Stimulated activated CD8-positive, alpha-beta memory T cell treated with anti-CD3 and anti-CD28 coated beads, Interleukin-2, amount 100 ng/mL, for 1 hour (primary cell): ENCODE measurements at places on chromosomes 1 and 21.

DNA sequence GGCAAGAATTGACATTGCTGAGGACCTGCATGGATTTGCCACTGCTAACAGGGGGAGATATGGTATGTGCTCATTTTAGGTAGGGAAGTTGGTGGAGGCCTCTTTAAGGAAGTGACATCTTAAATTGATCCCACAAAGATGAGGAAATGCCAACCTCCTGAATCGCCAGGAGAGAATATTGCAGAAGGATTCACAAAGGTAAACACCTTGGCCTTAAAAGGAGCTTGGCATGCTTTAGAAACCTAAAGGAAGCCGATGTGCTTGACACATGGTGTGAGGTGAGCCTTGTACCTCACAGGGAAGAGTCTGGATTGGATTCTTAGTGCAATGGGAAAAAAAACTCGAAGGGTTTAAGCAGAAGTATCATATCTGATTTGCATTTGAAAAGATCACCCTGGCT, 470.5 kb upstream of the DAB1 start:
- no peak for DNase-seq

GRCh38 chr1:1125945-1126344, 10.1 kb upstream of the C1orf159 start:
- no peak for DNase-seq

DNA sequence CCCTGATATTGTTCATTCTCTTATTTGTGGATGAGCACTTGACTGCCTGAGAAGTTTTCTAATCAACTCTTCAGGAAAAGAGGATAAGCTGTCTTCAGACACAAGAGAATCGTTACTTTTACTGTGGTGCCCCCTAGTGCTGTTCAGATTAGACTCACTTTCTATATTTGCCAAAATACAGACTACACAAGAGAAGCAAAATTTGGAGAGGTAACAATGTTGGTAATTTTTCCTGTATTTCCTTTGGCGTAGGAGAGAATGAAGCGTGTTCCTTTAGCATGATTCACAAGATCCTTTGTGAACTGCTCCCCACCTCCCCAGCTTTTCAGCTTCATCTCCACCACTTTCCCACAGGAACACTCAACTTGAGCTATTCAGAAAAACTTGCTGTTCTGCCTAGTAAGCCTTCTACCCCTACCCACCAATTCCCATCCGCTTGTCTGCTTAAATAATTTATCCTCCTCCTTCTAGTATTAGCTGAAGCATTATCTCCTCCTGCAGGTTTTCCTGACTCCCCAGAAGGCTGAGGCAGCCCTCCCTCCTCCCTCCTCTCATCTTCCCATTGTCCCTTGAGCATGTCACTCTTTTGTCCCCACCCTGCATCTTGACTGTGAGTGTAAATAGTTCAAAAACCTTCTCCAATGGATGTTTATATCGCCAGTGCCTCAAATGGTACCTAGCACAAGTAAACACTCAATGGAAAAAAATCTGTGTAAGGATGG, 4.5 kb downstream of the TNFSF4 start:
- DNase-seq, result no peak

DNA sequence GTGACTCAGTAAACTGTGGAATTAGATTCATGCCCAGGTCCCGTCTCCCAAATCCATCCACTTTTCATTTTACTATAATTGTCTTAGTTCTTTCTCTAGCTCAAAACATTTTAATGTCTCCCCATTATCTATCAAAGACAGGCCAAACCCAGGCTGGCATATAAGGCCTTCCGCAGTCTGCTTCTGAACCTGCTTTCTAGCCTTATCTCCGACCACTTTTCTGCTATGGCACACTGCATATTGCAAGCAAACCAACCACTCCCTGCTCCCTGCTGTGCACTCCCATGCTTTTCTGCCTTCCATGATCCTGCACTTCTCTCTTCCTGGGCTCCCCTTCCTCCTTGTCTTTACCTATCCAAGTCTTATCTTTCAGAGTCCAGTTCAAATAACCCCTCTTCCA, 17.3 kb upstream of the PIGM start:
- no peak for DNase-seq

DNA sequence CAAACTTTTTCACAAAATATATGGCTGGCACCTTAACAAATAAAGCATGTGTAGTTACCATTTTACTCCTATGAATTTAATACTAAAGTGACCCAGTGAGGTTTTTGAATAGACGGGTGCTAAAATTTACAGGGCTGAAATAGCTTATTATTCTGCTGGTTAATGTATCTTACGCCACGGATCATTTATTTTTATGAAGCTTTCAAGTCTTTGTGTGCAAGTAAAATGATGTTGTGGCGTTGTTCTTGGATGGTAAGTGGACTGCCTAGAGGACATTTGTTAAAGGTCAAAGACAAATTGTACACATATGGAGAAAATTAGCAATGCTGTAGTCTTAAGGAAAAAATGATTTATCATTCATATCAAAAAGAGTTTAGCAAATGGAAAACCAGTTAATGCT, 22.8 kb downstream of the INSL5 start:
- no peak for DNase-seq

- DNase-seq, result peak; percentile 43
Measured at GRCh38 chr1:206489980-206490770, 17.2 kb upstream of the RASSF5 start.

GRCh38 chr1:31371121-31371959, 1.5 kb downstream of the FABP3 start:
- no peak for DNase-seq

DNA sequence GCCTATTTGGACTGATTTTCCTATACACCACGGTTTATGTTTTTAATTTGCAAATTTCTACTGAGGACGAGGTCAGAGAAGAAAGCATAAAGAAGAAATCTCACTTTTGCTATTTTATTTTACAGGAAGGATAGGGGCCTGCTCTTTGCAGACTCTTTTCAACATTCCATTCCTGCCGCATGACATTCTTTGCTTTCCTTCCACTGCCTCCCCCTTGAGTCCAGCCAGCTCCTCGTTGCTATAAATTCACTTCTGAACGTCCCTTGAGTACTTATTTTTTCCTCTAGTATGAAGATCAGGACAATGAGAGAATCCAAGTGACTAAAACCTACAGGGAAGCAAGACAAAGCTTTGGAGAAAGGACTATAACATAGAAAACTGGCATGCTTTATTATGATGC, 53.4 kb upstream of the PTGFR start:
- DNase-seq, result no peak

DNA sequence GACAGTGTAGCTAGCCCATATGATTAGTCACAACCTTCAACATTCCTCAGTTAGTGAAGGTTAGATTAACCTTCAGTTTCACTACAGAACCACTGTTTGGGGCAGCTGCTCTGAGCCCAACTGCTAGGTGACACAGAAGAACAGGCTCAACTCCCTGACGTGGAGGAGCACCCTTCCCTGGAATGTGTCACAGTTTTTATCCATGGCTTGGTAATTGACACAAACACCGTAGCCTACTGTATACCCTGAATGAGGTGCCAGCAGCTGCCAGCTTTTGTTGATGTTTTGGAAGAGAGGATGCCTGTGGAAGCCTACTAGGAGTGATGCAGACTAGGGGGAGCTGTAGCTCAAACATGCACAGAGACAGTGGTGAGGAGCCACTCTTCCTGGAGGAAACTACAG, 56.6 kb upstream of the CR2 start:
- no peak for DNase-seq

DNA sequence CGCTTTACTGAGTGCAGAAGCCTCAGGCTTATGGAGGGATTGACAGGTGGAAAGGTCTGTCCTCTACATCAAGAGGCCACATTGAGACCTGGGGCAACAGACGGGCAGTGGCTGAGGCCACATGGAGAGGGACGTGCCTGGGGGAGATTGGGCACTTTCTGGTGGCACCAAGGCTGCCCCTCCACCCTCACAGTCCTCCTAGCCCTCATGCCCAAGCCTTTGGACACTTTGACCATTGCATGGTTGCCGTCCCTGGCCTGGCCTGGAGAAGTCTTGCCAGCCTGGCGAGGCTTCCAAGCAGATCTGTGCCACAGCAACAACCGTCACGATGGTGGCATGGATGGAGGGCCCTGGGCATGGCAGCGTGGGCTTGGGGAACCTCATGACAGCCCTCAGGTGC, 192.1 kb upstream of the VAMP3 start:
- no peak for DNase-seq

DNA sequence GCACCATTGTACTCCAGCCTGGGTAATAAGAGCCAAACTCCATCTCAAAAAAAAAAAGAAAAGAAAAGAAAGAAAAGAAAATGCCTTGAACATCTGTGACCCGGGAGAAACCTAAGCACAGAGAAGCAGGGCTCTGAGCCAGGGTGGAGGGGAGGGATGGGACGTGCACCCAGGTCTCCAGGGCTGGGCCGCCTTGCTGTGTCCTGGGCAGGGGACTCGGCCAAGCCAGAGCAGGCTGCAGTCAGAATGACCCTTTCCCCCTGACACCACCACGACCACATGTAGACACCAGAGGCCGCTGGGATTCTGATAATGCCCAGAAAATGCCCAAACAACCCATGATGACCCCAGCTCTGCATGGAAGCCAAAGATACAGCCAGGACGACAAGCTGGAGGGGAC, 17.8 kb downstream of the CHD5 start:
- no peak for DNase-seq

DNA sequence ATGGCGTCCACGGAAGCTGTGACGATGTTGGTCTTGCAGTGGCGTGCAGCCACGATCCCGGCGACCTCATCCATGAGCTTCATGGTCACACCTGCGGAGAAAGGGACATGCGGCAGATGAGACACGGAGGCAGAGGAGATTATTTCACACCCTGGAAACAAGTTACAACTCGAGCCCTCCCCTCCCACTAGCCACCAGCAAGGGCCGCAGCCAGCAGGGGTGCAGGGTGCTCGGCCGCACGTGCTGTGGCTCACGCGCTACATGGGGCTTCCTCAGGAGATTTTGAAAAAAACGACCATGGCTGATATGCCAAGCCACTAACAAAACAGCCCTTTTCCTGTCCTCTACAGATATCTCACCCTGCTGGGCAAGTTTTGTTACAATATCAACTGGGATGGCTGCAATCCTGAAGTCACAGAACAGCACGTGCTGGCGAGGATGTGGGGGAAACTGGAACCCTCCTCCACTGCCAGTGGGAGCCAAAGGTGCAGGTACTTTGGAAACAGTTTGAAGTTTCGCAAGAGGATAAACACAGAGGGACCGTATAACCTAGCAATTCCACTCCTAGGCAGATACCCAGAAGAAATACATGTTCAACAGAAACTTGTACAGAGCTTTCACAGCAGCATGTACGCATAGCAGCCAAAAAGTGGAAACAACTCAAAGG, 34.1 kb upstream of the GPR153 start:
- DNase-seq, result no peak

DNA sequence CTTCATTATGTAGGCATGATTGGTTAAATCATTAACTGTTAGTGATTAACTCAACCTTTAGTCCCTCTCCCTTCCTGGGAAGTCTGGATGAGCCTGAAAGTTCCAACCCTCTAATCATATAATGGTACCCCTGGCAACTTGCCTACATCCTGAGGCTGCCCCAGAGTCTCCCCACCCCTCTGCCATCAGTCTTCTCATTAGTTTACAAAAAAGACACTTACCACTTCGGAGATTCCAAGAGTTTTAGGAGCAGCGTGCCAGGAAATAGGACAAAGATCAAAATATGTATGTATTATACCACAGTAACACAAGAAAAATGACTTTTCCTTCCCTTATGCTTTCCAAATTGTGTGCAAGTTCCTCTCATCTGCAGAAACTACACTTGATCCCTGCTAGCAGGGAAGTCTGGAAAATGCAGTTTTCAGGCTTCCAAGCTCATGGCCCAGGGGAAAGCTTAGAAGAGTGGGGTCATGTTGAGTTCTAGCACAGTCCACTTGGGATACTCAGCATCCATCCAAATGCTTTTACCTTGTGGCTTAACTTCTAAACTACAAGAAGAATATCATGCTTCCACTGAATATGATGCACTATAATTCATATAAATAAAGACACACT, 64.6 kb upstream of the PPIH start:
- DNase-seq, result no peak

DNA sequence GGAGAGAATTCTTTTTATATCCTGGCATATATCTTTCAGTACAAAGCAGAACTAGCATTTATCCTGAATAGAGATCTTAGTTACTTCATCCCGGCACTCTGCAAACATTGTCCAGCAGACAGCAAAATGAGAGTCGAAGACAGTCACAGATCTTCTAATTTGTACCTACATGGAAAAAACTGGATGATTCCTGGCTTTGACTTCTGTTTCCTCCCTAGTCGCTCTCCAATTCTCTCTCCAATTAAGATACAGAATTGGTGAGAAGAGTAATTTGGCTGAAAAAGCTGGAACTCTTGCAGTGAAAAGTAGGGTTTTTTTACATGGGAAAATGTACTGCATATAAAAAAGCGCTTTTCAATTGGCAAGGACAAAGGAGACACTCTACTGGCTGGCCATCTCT, 151.1 kb upstream of the C8B start:
- DNase-seq, result no peak

- DNase-seq, result no peak
Measured at GRCh38 chr1:244181867-244182266, 130.8 kb downstream of the ZBTB18 start.

DNA sequence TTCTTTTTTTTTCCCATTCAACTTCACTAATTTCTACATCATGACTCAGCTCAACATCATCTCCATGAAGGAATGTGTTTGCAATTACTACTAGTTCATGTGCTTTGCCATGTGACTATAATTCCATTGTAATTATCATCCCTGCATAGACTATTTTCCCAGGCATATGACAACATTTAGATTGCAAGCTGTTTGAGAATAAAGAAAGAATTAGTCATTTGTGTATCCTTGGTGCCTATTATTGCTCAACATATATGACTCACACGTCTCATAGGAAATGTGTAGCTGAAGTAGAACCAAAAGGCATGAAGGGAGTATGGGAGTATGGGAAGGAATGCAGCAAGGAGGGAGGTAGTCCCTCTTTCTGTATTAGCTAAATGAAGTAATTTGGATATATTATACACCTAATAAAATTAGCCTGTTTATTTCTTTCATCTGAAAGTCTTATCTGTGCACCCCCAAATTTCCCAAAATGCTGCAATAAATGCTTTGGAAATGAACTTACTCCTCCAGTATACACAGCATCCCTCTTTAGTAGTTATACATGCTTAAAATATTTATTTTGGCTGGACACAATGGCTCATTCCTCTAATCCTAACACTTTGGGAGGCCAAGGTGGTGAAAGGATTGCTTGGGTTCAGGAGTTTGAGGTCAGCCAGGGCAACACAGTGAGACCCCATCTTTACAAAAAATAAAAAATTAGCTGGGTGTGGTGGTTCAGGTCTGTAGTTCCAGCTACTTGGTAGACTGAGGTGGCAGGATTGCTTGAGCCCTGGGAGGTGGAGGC, 316.9 kb upstream of the ADGRL4 start:
- no peak for DNase-seq

DNA sequence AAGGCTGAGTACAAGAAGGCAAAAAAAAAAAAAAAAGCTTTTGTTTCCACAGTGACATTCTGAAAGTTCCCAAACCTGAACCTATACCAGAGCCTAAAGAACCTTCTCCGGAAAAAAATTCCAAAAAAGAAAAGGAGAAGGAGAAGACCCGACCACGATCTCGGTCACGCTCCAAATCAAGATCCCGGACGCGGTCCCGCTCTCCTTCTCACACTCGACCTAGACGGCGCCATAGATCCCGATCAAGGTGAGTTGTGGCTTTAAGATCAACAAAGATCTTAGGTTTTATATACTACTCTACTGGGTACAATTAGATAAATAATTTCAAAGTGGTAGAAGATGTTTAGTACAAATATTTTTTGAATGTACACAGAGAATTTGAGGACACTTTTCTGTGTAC, 9.3 kb downstream of the SRRM1 start:
- no peak for DNase-seq
